ENCODE measurements at places on chromosomes 5 and 9.

DNA sequence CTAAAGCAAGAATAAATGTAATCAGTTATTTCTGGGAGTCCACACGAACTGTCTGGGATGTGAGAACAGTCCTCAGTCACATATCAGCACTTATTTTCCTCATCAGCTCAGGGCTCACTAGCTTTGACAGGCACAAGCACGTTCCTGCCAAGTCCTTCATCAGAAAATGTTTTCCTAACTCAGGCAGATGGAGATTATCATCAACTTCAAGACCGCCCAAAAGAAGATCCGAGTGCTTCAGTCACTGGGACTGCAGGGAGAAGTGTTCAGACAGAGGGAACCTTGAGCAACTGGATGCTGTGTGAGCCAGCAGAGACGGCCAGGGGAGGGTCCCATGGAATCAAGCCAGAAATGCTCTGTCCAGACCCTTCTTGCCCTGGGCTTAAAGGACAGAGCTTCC is 189.4 kb downstream of the NXNL2 start:
- DNase-seq = no peak

- DNase-seq = no peak
Observed at GRCh38 chr9:72401396-72401795, 36.4 kb upstream of the ZFAND5 start.

- no peak for DNase-seq
Observed at GRCh38 chr5:37701868-37702267, 138.0 kb downstream of the GDNF start.

GRCh38 chr5:14737291-14737690 is 72.8 kb downstream of the OTULIN start:
- DNase-seq = no peak

Measured in stimulated activated CD4-positive, alpha-beta T cell treated with anti-CD3 and anti-CD28 coated beads, Interleukin-2, amount 100 ng/mL, for 4 hours (primary cell).